ENCODE measurements at places on chromosomes 16 and 17. TPM values are rescaled to one million over a fixed set of nuclear protein-coding genes. Genes with fewer than 3 reads are reported as not detected.

Gene FAM171A2
- total RNA-seq, result 0.31 TPM

DNA sequence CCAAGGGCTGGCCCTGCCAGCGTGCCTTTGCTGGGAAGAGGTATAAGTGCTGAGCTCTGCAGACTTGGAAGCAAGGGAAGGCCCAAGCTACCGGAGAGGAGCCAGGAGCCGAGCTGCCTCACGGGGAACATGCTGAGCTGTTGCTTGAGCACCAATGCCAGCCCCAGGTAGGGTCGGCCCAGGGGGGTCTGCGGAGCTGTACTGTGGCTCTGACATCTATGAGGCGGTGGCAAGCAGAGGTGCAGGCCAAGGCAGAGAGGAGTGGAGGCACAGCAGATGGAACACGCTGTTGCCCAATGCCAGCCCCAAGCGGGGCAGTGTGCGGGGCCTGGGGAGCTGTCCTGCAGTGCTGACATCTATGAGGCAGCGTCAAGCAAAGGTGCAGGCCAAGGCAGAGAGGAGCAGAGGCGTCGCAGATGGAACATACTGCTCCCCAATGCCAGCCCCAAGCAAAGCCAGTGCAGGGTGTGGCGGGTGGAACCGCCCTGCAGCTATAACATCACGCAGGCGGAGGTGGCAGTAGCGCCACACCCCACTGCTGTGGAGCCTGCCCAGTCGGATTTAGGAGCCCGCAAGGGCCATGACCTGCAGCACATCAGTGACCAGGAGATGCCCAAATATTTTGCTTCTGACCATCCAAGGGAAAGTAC, 10.0 kb downstream of the GGA2 start:
- DNase-seq, result no peak
- H3K27me3 ChIP-seq, result no peaks in the 10 kb centered on the region
- no peak overlapping the region for H3K27ac ChIP-seq
- H3K36me3 ChIP-seq, result peaks cover 3% of the 10 kb centered on the region
- H3K4me3 ChIP-seq, result peak overlapping the region; percentile 31

GRCh38 chr16:89828199-89828869, at the start of gene SPIRE2:
Gene SPIRE2 (plus strand): TSS chr16:89828475. CDS start chr16:89828551, 76 bp downstream.
- H3K4me1 ChIP-seq, result peaks cover 4% of the 10 kb centered on the region
- H3K27me3 ChIP-seq, result peaks cover 25% of the 10 kb centered on the region
- no peak within 1 kb of the TSS for H3K27ac ChIP-seq
- peak within 1 kb of the TSS; percentile 69 for H3K4me3 ChIP-seq

DNA sequence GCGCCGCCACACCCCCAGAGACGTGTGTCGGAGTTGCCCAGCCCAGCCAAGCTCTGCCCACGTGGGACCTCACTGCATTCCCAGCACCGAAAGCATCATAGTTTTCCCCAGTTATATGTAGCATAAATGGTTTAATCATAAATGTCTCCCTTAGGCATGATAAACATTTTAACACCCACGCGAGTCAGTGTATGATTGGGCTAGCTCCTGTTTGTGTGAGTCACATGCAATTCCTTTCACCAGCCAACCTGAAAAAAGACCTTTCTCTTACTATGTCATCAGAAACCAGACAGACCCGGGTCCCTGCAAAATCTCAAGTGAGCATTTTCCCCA, 9.2 kb downstream of the TAF1C start:
- no peaks in the 10 kb centered on the region for H3K36me3 ChIP-seq
- H3K4me1 ChIP-seq, result peaks cover 5% of the 10 kb centered on the region
- DNase-seq, result no peak
- H3K4me3 ChIP-seq, result no peak overlapping the region

DNA sequence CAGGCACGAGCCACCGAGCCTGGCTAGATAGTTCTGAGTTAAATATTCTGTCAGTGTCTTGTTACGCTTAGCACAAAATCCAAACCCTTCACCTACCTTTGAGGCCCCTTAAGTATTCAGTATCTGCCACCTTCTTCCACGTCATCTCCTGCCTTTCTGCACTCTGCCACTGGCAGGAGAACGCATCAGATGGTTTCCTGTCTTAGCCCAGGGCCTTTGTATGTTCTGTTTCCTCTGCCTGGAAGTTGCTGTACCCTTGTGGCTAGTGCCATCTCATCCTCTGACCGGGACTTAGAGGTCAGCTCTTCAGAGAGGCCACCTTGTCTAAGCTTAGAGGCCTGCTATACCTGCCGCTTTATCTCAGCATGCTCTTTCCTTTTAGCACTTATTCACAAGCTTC, 67.5 kb upstream of the LGALS9 start:
- no peak overlapping the region for H3K4me3 ChIP-seq
- H3K36me3 ChIP-seq, result peaks cover 9% of the 10 kb centered on the region
- no peaks in the 10 kb centered on the region for H3K27me3 ChIP-seq
- peaks cover 16% of the 10 kb centered on the region for H3K4me1 ChIP-seq
- H3K27ac ChIP-seq, result peak overlapping the region; percentile 85
- no peak for DNase-seq

DNA sequence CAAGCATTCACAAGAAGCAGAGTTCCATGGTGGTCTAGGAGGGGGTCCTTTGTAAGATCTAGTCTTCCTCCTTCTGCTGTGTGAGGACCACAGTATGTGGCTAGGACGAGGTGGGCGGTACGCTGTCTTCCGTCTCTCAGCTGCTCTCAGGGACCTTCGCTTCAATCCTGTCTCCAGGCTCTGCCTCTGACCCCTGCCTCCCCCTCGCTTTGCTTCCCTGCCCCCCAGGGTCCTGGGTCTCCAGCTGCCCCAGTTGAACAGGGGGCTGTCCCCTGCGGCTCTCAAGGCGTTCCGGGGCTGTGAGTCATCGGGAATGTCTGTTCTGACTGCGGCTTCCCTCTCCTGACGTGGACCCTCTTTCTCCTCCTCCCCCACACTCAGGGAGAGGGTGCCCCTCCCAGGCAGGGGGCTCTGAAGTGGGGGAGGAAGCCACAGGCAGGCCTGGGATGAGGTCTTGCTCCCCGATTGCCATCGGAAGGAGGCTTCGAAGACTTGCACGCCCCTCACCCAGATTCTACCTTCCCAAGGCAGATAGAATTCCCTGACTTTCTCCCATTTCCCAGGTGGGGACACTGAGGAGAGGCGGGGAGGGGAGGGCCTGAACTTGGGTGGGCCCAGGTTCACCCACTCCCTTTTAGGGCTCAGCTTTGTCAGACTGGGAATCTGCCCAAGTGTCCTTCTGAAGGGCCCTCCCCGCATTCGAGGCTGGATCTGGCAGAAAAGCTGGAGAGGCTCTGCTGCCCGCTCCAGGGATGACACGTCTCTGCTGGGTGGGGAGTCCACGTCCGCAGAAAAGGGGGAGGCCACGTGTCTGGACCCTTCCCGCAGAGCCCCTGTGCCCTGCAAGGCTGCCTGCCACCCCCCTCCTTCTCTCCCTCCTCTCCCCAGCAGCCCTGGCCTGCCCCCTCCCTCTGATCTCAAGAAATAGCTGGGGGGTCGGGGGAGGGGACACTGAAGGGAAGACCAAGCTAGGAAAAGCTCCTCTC, 9.1 kb upstream of the COL1A1 start:
- H3K4me1 ChIP-seq, result peaks cover 7% of the 10 kb centered on the region
- no peak for DNase-seq
- H3K4me3 ChIP-seq, result no peak overlapping the region
- H3K36me3 ChIP-seq, result peaks cover 14% of the 10 kb centered on the region
- H3K27me3 ChIP-seq, result peaks cover 66% of the 10 kb centered on the region

- H3K27ac ChIP-seq, result peak overlapping the region; percentile 24
- no peak for DNase-seq
- peaks cover 21% of the 10 kb centered on the region for H3K4me1 ChIP-seq
- no peaks in the 10 kb centered on the region for H3K27me3 ChIP-seq
- no peaks in the 10 kb centered on the region for H3K36me3 ChIP-seq
Observed at GRCh38 chr16:68259007-68259825, 5.1 kb upstream of the SLC7A6 start.

DNA sequence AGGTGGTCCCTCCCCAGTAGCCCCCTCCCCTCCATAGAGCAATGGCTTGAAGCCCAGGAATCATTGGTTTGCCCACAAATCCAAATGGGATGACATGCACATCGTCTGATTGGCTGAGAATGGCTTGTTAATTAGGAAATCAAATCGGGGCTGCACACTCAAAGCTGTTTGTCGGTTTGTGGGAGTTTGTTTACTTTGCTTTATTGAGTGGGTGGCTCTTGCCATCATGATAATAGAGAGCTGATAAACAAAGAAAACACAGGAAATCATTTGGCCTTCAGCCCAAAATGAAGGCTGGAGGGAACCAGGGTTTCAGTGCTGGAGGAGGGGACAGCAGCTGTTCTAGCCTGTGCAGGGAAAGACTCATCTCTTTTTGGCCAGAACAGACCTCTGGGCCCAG, 316.3 kb downstream of the CBLN1 start:
- no peak overlapping the region for H3K27ac ChIP-seq
- no peak overlapping the region for H3K4me3 ChIP-seq
- no peak for DNase-seq
- no peaks in the 10 kb centered on the region for H3K27me3 ChIP-seq
- H3K36me3 ChIP-seq, result no peaks in the 10 kb centered on the region

DNA sequence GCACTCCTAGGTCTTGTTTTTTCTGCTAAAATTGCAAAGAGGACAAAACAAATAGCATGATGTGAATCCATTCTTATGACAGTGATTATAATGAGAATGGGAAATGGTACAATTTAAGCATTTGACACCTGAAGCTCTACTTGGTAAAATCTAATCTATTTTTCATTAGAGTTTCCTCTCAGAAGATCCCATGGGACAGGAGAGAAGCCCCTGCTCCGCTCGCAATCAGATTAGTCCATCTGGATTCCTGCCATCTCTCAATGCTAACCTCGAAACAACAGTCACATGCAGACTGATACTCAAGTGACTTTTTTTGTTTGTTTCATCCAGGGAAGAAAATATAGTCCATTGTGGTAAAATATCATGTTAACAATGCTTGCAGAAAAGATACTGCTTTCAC, 107.4 kb upstream of the TOM1L1 start:
- no peak for DNase-seq
- no peak overlapping the region for H3K27ac ChIP-seq
- H3K36me3 ChIP-seq, result no peaks in the 10 kb centered on the region
- no peak overlapping the region for H3K4me3 ChIP-seq

- no peak for DNase-seq
- no peaks in the 10 kb centered on the region for H3K4me1 ChIP-seq
- no peak overlapping the region for H3K27ac ChIP-seq
- H3K27me3 ChIP-seq, result no peaks in the 10 kb centered on the region
Observed at GRCh38 chr17:32586666-32587065, 99.9 kb downstream of the CDK5R1 start.

Data from T-helper 17 cell (primary cell).